ENCODE measurements at places on chromosomes 5 and 9.

DNA sequence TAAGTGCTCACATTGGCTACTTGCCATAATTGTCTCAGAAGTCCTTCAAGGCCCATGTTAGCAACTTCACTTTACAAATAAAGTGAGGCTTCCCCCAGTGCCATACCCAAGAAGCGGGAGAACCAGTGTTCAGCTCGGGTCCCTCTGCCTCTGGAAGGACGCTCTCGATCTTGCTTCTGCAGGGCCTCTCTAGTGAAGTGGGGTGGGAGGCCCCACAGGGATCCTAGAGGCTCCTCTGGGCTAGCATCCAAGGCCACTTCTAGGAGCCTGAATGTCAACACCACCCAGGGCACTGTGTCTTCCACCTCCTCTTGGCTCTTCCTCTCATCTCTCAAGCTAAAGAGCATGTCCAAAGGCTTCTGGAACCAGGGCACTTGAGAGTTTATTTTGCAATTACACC, 282.5 kb downstream of the GADD45G start:
- DNase-seq: no peak

DNA sequence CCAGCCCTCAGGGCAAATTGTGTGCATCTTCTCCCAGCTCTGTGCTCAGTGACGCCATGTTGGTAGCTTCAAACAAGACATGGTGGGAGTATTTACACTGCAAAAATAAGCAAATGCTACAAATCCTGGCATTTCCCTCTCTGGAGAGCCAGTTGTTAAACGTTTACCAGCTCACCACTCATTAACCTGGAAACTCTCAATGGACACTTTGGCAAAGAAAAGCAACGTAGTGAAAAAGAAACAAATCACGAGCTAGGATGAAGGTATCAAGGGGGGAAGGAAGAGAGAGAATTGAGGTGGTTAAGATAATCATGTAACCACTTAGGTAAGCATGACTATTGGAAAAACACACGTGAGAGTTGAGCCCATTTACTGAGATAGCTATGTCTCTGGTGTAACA, 72.5 kb downstream of the MRPS30 start:
- DNase-seq: no peak

DNA sequence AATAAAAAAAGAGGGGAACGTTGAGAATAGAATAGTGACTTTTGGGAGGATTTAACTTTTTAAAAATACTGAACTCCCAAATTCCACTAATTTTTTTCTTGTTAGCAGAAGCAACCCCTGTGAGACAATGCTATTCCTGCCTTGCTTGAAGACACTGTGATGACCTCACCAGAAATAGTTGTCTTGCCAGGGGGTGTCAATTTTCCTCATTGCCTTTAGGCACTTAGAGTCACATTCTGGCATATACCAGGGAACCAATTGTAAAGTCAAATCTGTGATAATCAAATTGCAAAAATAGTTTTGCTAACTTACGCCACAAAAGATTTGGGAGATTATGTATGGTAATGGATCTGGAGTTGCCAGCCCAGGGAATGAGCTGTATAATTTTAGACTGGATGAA, 42.8 kb upstream of the RPS23 start:
- no peak for DNase-seq

GRCh38 chr9:95457769-95458168, 59.0 kb downstream of the PTCH1 start:
- no peak for DNase-seq

DNA sequence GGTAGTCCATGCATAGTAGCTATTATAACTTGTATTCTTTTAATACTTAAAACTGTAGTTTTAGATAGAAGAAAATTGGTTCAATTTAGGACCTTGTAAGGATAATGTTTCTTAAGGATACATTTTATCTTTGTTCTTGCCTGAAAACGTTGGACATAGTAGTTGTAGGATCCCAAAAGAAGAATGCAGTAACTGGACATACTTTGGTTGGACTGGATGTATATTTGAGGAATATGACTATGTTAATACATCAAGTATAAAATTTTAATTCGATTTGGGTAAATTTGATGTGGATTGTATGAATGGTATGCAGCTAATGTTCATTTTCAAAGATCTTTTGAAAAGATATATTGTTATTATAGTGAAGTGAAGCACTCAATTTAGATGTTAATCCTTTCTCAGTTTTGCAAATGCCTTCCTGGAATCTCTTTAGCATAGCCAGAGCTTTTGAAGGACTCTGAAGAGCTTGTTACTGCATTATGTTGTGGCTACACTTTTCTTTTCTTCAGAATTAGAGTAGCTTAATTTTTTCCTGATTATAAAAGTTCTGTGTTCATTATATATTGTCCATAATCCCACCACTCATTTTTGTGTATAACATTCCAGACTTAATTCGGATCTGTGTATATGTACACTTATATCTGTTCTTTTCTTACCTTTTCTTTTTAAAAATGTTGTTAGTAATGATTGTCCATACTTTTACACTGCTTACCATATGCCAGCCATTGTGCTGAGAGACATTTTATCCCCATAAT, 41.2 kb downstream of the LRRTM2 start:
- DNase-seq: no peak

- no peak for DNase-seq
Measured at GRCh38 chr5:128082551-128083032, 974 bp upstream of the SLC12A2 start.

- no peak for DNase-seq
Measured at GRCh38 chr5:143008809-143009521, 238.8 kb downstream of the ARHGAP26 start.

- no peak for DNase-seq
Measured at GRCh38 chr5:149832636-149833035, 102.5 kb downstream of the PPARGC1B start.

DNA sequence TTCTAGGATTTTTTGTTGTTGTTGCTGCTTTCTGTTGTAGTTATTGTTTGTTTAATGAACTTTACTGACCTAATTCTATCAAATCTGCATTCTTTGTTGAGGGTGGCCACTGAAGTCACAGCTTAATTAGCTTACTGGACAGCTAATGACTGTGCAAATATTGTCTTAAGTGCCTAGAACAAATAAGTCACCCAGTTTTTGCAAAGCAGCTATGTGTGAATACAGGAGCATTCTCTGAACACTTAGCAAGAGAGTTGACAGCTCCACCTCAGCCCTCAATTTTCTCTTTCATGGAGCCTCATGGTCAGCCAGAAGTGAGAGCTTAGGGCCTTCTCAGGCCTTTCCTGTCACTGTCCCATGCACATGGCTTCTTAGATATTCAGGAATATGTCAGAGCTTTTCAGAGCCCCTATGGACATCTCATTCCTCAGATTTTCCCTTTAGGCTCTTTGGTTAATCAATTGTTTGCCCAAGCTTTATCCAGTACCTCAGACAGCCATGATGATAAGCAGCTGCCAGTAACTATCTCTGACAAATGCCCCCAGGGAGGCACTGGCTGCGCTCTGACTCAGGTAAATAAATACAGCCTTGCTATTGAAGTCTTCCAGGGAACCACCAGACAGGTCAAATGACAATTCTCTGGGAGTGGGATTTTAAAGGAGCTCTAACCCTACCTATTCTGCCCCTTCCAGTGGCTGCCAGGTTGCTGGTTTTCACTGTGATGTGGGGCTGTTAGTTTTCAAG, 241.4 kb upstream of the IL12B start:
- no peak for DNase-seq

DNA sequence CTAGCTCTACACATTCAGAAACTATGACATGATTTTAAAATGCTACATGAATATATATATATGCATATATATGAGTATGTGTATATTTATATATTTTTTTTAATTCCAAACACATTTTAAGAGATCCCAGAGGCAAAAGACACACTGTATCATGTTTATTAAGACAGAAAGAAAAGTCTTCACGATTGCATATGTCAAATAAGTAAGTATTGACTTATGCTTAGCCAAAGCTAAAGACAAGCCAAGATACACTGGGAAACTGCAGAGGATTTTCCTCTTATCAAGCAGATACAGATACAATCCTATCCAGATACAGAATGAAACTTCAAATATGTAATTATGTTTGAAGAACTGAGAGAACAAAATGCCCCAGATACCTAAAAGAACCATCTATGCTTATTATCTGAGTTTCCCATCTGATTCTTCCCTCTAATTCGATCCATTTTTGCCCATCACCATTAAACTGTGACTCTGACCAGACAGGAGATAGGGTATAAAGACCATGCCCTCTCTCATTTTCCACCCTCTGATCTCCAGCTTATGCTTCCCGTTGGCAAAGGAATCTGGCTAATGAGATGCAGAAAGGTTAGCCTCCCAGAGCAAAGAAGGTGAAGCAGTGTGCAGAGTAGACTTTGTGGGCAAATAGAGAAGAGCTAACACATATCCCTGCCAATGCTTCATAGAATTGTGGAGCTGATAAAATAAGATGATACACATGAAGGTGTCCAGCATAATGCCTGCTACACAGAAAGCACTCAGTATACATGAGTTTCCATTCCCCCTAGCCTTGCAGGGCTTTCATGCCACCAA, 131.0 kb upstream of the TARS1 start:
- DNase-seq: no peak

DNA sequence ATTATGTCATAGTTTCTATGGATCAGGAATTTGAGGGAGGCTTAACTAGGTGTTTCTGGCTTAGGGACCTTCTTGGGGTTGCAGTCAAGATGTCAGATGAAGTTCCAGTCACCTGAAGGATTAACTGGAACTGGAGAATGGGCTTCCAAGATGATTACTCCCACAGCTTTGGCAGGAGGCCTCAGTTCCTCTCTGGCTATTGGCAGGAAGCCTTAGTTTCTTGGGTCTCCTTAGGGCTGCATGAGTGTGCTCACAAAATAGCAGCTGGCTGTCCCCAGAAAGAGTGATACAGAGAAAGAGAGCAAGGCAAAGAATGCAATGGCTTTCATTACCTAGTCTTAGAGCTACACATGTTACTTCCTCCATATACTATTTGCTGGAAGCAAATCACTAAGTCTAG, 138.1 kb upstream of the TLE4 start:
- DNase-seq: no peak

GRCh38 chr5:1754531-1755220, 45.0 kb downstream of the MRPL36 start:
- no peak for DNase-seq

GRCh38 chr9:26567976-26568375, 324.6 kb downstream of the CAAP1 start:
- no peak for DNase-seq

DNA sequence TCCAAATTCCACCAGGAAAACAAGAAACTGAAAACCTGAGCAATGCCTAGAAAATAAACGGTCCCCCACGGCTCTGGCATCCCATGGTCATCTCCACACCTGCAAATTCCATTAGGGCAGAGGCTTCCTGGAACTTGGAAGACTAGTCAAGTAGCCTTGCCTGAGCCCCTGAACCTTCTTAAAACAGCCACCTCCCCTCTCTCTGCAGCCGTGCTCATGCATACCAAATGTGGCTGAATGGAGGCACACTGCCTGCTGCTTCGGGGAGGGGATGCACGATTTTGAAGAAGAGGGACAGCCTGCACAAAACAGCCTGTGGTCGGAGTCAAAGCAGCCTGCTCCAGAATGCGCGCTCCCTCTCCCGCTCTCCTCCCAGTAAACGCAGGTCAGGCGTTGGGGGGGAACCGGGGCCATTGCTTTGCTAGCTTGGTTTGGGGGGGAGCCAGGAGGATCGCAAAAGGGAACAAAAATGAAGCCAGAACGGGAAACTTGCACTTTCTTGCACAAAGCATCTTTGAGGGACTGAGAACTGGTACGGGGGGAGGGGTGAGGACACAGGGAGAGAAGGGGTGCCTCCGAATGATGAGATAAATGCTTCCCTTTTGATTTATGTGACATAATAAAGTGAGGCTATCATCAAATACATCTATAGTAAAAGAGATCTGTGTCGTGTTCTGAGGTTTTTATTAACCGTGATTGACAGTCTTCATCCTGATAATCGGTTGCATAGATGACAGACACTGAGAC, at the start of gene TRPM3:
Gene TRPM3 (minus strand): TSS at position 347 of the 747 bp plus-strand sequence. CDS start 267 bp downstream, at position 80.
- DNase-seq: no peak

GRCh38 chr5:82046276-82046647, 74.4 kb downstream of the ATG10 start:
- peak; percentile 41 for DNase-seq

- no peak for DNase-seq
Measured at GRCh38 chr9:91415290-91415689, 8.3 kb downstream of the NFIL3 start.

All from NCI-H446 treated with DMSO at 0.1 percent for 48 hours (cell line).